ENCODE measurements at places on chromosomes 1 and 21. TPM values are rescaled to one million over a fixed set of nuclear protein-coding genes. Genes with fewer than 3 reads are reported as not detected.

Gene SLC35F3
- total RNA-seq = 0.80 TPM

DNA sequence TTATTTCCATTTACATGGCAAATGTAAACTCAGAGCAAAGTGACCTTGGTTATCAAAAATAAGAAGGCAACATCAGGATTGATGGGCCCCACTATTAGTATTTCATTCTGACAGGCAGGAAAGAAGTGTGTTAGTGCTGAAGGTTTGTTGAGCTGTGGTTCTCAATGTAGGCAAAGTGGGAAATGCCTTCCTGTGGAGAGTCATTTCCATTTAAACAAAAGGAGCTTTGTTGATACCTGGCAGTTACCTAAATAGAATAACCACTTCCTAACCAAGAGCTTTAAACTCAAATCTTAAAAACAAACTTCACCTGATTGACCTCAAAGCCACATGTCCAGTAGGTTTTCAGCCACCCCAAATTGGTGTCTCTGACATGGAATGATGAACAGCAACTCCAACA, 579.9 kb upstream of the BEND5 start:
- no peaks in the 10 kb centered on the region for H3K4me1 ChIP-seq
- no peaks in the 10 kb centered on the region for H3K36me3 ChIP-seq
- H3K4me3 ChIP-seq = no peak overlapping the region
- H3K27ac ChIP-seq = no peak overlapping the region
- H3K27me3 ChIP-seq = no peaks in the 10 kb centered on the region

DNA sequence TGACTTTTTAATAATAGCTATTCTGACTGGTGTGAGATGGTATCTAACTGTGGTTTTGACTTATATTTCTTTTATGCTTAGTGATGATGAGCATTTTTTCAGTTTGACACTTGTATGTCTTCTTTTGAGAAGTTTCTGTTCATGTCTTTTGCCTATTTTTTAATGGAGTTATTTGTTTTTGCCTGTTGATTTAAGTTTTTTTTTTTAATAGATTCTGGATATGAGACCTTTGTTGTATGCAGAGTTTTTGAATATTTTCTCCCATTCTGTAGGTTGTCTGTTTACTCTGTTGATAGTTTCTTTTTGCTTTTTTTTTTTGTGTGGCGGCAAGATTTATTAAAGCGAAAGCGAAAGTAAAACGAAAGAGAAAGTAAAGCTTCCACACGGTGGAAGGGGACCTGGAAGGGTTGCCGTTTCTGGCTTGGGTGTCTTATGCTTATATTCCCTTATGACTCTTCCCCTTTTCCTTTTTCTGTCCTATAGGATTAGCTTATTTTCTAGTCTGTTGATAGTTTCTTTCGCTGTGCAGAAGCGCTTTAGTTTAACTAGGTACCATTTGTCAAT, 67.6 kb downstream of the TBX19 start:
- no peak overlapping the region for H3K27ac ChIP-seq
- H3K4me1 ChIP-seq = no peaks in the 10 kb centered on the region
- no peak overlapping the region for H3K4me3 ChIP-seq
- no peak for DNase-seq
- H3K27me3 ChIP-seq = no peaks in the 10 kb centered on the region
- H3K36me3 ChIP-seq = no peaks in the 10 kb centered on the region

Gene DYNLT5
- total RNA-seq = not detected

GRCh38 chr1:48823168-48823567, 46.5 kb upstream of the BEND5 start:
- DNase-seq = peak; percentile 55
- H3K4me1 ChIP-seq = no peaks in the 10 kb centered on the region
- H3K36me3 ChIP-seq = no peaks in the 10 kb centered on the region
- H3K27me3 ChIP-seq = peaks cover 8% of the 10 kb centered on the region
